SHP77 treated with DMSO at 0.1 percent for 48 hours (cell line): ENCODE measurements at places on chromosomes 3 and 15.
A peak's percentile ranks its signal among the peaks of the same experiment; 100 is the strongest.

DNA sequence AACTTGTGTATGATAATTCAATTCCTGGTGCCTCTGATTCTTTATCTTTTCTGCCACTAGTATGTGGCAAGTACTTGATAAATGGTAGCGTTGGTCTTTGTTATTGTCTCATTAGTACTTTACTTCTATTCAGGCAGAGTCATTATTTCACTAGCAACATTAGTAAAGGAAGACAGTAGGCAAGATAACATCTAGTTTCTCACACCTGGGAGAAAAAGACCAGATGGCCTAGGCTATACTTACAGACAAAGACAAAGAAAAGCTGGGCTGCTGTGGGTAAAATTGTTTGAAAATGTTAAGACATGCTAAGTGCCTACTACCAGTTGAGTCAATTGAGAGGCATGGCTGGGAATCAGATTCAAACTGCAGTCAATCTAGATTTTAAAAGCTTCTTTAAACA lies 198.7 kb upstream of the CMC1 start:
- no peak for DNase-seq

- no peak for DNase-seq
Observed at GRCh38 chr15:33810073-33810595, 158.2 kb upstream of the CHRM5 start.

GRCh38 chr3:14300721-14301399 lies 101.5 kb upstream of the SLC6A6 start:
- no peak for DNase-seq

DNA sequence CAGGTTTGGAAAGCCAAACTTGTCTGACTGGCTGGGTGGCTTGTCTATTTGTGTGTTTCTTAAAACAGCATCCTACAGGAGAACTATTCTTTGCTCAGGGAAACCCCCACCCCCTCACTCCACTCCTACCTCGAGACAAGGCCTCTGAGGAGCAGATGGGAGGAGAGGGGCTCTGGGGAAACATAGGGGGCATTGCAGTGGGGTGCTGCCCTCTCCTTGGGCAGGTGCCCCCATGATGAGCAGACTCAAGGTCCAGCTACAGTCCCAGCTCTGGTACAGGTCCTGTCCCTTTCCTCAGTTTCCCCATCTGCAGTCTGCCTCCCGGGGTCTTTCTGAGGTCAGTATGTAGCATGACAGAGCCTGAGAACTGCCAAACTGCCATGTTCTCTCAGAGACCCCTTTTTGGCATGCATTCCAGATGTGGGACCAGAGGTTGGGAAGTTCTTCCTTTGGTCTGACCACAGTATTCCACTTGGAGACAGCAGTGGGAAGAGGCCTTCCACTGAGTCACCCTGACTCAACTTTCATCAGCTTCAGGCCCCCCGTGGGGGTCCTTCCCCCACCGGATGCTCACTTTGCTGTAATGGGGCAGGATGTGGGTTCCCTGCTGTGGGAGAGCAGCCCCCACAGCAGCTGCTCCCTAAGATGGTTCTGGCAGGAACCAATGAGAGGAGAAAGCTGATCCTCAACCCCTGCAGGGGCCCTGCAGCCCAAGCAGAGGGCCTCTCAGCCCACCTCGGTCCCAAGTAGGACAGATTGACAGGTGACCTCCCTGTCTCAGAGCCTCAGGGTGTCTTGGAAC lies 32.3 kb upstream of the CYP11A1 start:
- no peak for DNase-seq

DNA sequence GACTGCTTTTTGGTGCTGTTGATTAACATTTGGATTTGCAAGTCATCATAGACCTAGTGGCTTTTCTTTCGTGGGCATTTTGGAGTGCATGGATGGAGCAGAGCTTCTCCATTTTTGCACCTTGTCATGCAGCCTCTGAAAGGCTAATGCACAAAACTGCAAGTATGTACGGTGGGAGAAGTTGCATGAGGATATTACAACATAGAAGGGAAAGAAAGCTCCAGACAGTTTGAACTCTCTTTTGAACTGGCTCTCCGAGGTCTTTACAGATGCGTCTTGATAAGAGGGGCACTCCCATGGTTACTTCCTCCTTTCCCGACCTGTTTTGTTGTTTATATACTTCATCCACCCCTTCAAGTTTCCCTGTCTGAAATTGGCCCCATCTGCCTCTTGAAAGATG lies 147.1 kb upstream of the GBE1 start:
- DNase-seq, result no peak

DNA sequence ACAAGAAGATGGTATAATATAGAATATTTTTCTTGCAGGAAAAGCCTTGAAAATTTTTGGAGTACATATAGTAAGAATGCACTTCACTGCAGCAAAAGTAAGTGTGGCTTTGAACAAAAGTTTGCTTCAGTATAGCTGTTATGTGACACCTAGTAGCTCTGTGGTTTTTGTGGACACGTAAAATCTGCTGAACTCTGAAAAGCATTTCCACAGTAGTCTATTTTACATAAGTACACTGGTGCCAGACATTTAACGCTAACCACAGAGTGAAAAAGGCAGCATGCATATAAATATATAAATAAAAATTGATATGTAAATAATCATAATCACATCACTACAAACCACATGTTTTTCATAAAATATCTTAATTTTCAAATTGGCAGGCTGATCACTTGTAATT lies 39.8 kb downstream of the CGGBP1 start:
- DNase-seq, result no peak

GRCh38 chr3:64209866-64210621 lies 15.2 kb downstream of the PRICKLE2 start:
- no peak for DNase-seq

- DNase-seq, result no peak
Observed at GRCh38 chr15:52466134-52466701, 62.5 kb downstream of the MYO5A start.

- DNase-seq, result no peak
Observed at GRCh38 chr3:183158551-183159006, 4.0 kb downstream of the LAMP3 start.

- DNase-seq, result no peak
Observed at GRCh38 chr15:76200083-76200465, 111.2 kb downstream of the ETFA start.

DNA sequence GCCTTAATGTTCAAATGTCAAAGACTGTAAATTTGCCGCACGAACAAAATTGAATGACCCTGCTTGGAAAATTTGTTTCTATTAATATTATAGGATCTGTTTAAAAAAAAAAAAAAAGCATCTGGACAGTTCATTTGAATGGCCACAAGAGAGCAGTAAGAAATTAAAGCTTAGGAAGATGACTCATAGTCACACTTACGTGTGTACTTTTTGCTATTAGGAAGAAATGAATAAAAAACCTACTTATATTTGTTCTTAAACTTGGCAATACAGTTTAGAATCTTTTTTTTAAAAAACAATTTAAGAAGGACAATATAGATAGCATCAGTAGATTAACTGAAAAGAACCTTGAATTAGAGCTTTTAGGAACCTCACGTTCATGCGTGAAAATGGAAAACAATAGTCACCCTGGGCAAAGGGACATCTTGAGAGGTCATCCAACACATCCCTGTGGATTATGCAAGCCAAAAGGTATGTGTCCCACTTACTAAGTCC lies 621.8 kb downstream of the MECOM start:
- no peak for DNase-seq

- DNase-seq, result peak; percentile 9
Observed at GRCh38 chr3:79306934-79307570, 460.7 kb downstream of the ROBO1 start.

DNA sequence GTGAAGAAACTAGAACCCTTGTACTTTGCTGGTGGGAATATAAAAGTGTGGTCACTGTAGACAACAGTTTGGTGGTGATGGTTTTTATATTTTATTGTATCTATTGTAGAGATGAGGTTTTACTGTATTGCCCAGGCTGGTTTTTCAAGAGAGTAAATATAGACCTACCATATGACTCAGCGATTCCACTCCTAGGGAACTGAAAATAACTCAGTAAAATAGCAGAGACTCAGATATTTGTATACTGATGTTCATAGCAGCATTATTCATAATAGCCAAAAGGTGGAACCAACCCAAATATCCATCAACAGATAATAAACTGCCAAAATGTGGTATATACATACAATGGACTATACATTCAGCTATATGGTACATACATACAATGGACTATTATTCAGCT lies 68.8 kb upstream of the IL12A start:
- no peak for DNase-seq

DNA sequence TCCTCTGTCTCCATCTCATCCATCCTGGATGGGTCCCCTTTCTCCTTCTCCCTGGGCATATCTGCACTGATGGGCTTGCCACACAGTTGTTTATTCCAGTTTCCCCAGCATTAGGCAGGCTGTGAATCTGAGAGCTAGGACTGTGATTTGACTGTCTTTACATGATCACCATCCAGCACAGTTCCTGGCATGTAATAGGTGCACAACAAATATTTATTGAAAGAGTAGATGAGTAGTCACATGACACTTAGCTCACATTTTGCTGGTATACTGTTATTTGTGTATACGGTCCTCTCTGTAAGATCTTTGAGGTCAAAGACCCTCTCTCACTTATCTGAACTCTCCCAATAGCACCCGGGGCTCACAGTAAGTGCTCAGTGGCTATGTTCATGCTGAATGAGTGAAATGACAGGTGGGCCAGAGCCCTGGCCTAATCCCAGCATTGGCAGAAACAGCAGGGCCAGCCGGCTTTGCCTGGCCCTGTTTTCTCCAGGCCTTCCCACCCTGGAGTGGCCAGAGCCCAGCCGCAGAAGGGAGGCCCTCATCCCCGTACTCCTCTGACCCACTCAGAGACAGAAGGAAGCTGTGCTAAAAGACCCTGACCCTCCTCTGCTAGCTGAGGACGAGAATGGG lies 16.2 kb upstream of the BAHD1 start:
- no peak for DNase-seq

GRCh38 chr15:38782156-38782555 lies 217.5 kb upstream of the RASGRP1 start:
- no peak for DNase-seq

GRCh38 chr3:21356402-21356801 lies 394.6 kb downstream of the ZNF385D start:
- no peak for DNase-seq

DNA sequence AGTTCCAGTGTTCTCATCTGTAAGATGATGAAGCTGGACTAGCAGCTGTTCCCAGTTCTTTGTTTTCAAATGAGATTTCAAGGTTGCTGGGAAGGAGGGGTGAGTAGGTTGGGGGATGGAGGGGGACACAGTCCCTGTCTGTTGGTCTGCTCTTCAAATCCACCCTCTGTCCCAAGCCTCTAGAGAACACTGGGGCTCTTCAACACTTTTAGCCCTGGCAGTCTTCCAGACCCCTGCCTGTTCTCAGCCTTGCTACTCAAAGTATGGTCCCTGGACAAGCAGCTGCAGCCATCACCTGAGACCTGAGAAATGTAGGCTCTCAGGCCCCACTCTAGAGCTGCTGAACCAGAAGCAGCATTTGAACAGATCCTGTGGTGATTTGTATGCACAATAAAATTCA lies 41.3 kb downstream of the NEK11 start:
- DNase-seq, result no peak

GRCh38 chr3:182737825-182738224 lies 55.5 kb upstream of the ATP11B start:
- DNase-seq, result no peak
